Right cardiac atrium (tissue), 5 donors: ENCODE measurements at places on chromosomes 2 and 18.

GRCh38 chr18:61394983-61395382 is 61.8 kb downstream of the CDH20 start:
- no peak for DNase-seq

GRCh38 chr2:238684362-238685326 is 163.2 kb upstream of the TWIST2 start:
- no peak for DNase-seq

DNA sequence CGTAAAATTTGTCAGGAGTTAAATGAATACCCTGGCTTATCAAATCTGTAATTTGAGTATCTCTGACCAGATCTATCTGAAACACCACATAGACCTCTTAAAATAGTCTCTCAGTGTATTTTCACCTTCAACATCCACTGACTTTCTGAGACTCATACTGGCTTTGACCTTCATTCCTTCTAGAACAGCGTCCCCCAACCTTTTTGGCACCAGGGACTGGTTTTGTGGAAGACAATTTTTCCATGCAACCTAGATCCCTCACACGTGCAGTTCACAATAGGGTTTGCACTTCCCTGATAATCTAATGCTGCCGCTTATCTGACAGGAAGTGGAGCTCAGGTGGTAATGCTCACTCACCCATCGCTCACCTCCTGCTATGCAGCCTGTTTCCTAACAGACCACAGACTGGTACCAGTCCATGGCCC is 3.2 kb downstream of the NBAS start:
- DNase-seq: no peak

DNA sequence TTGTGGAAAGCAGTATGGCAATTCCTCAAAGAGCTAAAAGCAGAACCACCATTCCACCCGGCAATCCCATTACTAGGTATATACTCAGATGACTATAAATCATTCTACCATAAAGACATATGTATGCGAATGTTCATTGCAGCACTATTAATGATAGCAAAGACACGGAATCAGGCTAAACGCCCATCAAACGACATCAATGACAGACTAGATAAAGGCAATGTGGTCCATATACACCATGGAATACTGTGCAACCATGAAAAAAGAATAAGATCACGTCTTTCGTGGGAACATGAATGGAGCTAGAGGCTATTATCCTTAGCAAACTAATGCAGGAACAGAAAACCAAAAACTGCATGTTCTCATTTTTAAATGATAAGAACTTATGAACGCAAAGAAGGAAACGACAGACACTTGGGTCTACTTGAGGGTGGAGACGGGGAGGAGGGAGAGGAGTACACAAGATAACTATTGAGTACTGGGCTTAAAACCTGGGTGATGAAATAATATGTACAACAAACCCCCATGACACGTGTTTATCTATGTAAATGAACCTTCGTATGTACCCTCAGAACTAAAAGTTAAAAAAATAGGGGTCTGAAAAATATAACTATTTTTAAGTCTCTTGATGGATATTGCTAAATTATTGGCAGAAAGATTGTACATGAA is 32.0 kb upstream of the CYTIP start:
- no peak for DNase-seq

- no peak for DNase-seq
Observed at GRCh38 chr18:6509832-6510231, 95.1 kb upstream of the L3MBTL4 start.

DNA sequence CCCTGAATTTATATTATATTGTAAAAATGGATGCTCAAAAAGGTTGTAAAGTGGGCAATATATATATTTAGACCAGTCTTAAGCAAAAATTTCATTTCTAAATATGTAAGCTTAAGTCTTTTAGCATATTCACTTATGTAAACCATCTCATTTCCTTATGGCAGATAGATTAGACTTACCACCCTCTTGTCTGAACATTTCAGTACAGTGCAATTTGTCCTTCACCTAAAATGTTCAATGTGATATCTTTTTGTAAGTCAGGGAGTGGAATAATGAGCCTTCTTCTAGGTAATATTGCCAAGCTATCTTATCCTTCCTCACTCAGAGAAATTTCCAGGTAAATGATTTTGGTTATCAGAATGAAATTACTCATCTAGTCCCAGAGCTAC is 92.3 kb downstream of the KLF7 start:
- no peak for DNase-seq

GRCh38 chr2:223076573-223076972 is 24.6 kb downstream of the KCNE4 start:
- DNase-seq: no peak

- no peak for DNase-seq
Observed at GRCh38 chr2:64679673-64680425, 26.1 kb upstream of the SERTAD2 start.

DNA sequence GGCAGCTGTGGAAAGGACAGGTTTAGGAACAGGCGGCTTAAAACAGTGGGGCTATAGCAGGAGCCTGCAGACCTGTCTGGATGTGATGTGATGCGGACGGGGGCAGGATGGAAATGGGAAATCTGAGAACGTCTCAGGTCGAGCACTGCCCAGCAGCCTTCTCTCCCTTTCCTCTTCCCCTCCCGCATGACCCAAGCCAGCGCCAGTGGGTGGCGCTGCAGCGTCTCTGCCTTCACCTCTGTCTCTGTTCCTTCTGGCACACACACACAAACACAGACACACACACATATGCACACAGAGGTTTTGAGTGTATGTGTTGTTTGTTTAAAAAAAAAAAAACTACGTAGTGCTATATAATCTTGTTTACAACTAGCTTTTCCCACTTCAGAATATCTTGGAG is 82.0 kb upstream of the SLC66A3 start:
- DNase-seq: no peak

GRCh38 chr18:79617511-79618500 is 61.8 kb upstream of the CTDP1 start:
- peak; percentile 63 for DNase-seq

GRCh38 chr18:14104906-14105748 is 27.1 kb downstream of the ZNF519 start:
- no peak for DNase-seq
